ENCODE measurements at places on chromosomes 12 and 14. TPM values are rescaled to one million over a fixed set of nuclear protein-coding genes. Genes with fewer than 3 reads are reported as not detected.

The CCDC198 gene
- polyA plus RNA-seq, result 241 TPM

- no peak for DNase-seq
Measured at GRCh38 chr12:103771466-103771865, 69.6 kb downstream of the NT5DC3 start.

- no peak for DNase-seq
Measured at GRCh38 chr14:50705026-50705593, 37.0 kb upstream of the SAV1 start.

GRCh38 chr12:28938056-28938455, 211.0 kb upstream of the FAR2 start:
- no peak for DNase-seq

The RASSF9 gene
- polyA plus RNA-seq, result 15.3 TPM

DNA sequence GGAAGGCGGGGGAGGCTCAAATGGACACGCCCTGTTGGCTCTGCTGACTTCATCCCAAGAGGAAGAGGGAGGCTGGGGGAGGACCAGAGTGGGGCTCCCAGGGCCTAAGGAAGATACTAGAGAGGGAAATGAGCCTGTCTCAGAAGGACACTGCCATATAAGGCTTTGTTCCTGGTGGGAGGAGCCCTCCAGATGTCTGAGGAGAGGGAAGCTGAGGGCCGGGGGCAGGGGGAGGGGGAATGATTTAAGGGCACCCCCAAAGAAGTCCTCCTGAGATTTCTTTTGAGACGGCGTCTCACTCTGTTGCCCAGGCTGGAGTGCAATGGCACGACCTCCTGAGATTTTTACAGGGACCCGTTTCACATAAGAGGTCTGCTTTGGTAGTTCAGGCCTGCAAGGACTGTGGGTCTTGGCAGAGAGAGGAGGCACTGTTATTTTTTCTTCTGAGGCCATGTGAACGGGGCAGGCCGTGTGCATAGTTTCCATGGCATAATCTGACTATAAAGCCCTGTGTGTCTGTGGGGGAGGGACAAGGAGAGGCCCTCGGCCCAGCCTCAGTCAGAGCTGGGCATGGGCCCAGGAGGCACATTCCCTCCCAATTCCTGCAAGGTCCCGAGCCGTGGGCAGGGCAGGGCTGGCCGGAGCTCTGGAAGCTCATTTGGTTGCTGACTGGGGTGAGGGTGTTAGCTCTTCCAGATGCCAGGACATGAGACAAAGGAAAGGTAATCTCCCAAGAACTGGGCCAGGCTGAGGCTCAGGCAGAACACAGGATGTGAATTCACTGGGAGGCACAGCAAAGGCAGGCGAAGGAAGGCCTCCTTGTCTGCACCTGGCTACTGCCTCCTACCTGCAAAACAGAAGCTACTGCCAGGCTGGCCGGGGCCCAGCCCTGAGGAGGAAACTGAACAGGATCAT, 22.2 kb upstream of the PLEKHG3 start:
- peak; percentile 68 for DNase-seq

DNA sequence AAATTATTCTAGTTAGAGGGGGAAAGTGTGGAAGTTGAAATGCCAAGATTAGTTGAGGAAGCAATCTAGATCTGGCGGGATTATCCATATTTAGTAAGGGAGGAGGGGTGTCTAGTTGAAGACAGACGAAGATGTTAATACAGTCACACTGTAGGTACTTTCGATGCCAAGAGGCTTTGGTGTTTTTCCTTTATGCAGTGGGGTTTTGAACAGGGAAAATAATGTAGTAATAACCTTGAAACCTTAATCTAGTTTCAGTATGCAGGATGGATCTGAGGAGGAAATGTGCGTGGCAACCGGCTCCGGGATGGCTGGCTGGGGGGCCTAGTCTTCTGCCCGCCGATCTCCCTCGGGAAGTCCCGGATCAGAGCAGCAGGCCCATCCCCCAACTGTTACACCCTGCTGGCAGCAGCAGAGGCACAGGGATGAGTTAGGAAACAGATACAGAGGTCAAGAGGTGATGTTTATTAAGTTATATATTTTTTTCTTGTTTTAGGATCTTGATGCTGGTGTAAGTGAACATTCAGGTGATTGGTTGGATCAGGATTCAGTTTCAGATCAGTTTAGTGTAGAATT, 27.4 kb downstream of the MDM2 start:
- no peak for DNase-seq

Measured in renal cortex interstitium (tissue), 15 donors.